GM23338 (cell line): ENCODE measurements at places on chromosomes 5 and 9. TPM values are rescaled to one million over a fixed set of nuclear protein-coding genes. Genes with fewer than 3 reads are reported as not detected.

DNA sequence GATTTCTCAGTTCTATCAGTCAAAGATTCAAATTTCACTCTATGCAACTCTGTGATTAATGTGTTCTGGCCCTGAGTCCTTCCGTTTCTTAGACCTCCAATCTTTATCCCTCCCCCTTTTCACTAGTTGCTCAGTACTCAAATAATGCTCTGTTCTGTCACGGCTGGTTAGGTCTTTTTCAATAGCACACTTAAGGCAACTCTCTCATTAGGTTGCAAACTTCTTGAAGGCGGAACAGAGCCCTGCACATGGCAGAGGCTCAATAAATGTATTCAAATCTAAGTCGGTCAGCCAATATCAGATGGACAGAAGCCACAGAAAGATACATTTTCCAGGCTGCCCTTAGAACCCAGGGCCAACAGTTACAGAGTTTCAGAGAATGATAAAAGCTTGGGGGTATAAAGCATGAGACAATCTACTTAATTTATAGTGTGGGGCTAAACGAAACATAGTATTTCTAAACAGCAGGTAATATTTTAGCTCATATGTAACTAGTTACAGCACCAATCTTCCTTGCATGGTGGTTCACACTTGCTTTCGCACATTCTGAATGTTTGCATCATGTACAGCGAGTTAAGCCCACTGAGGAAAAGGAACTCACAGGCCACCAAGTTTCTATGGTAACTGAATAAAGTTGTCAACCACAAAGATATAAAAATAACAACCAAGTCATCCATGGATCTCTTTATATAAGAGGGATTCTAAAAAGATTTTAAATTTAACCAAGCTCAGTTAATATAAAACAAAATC, 67.1 kb upstream of the GOLPH3 start:
- no peak for DNase-seq

DNA sequence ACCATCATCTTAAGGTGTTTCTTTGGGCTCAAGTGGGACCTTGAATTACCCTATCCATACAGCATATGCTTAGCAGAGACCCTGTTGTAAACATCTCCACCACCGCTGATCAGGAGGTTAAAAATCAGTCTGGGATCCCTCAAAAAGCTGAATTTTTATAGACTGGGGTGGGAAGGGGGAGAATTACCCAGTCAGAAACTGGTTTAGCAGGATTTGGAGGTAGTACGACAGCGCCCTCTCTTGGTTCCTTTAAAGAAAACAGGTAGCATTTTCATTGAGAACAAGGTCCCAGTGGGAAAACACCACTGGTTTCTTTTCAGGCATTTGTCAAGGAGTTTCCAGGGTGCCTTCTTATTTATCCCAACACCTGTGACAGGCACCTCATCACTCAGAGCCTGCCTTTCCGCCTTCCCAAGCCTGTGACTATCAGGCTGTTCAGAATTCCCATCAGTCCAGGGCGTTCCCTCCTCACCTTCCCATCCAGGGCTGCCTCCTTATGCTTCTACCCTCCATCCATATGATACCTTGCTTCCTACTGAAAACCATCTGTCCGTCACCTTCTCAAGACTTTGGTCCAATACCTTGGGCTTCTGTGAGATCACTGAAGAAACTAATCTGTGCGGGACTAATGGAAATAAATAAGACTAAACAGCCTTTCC, 203.8 kb upstream of the RAI14 start:
- peak; percentile 84 for DNase-seq

PCDHB6 gene
- total RNA-seq = 0.23 and 0.52 TPM in 2 replicates

PCAT7 gene
- total RNA-seq = 3.3 and 5.5 TPM in 2 replicates

GRCh38 chr5:146588331-146589027, 72.5 kb upstream of the GPR151 start:
- DNase-seq = no peak

- peak; percentile 87 for DNase-seq
These were observed 186.1 kb downstream of the SNCAIP start for GRCh38 chr5:122498163-122498562.
